ENCODE measurements at places on chromosomes 2 and 18.

DNA sequence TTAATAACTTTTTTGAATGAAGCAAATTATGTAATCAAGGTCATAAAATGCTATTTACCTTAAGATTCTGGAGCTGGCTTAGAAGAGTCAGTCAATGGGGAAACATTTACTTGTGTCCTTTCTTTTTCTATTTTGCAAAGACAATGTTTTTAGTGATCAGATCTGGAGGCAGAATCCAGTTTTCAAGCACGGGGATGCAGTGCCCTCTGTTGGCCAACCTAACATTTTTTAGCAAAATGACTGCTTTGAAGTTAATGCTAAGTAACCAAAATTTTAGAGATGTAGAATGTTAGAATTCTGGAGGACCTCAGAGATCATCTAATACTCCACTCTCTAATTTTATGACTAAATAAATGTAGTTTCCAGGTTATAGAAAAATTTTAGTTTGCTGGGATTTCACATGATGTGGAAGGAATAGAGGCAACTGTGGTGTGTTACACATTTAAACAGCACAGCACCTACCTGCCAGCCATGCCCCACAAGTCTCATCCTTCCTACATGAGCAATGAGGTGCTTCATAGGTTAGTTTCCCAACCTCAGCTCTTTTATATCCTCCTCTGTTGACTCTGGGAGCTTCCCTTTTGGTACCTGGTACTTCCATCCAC, 23.6 kb upstream of the SLC9A4 start:
- DNase-seq: peak; percentile 74

- DNase-seq: no peak
Measured at GRCh38 chr2:219165058-219165911, 4.5 kb downstream of the SLC23A3 start.

GRCh38 chr18:31722369-31722957, 38.1 kb upstream of the B4GALT6 start:
- peak; percentile 86 for DNase-seq

DNA sequence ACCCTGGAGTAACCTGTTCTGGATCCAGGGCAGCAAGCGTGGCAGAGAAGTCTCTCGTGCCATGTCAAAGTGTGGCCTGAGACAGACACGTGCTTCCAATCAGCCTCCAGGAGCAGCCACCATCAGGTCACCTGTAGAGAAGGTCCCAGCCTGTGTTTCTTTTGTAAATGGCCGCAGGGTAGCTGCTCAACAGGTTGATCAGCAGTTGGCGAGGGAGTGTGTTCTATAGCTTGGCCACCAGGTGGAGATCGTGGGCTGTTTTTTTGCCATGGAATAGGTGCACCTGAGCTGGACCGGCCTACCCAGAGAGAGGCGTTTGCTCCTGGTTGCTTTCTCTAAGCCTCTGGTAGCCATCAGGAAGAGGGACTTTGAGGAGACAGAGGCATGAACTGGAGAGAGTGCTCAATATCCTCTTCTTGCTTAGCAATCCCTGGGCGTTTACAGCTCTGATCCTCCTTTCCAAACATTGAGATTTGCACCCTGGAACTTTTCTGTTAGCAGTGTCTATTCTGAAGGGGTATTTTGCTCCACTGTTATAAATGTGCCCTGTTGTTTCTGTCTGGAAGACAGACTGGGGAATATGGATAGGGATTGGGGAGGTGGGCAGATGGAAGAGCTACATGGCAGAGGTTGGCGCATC, 34.2 kb upstream of the EN1 start:
- DNase-seq: peak; percentile 70

DNA sequence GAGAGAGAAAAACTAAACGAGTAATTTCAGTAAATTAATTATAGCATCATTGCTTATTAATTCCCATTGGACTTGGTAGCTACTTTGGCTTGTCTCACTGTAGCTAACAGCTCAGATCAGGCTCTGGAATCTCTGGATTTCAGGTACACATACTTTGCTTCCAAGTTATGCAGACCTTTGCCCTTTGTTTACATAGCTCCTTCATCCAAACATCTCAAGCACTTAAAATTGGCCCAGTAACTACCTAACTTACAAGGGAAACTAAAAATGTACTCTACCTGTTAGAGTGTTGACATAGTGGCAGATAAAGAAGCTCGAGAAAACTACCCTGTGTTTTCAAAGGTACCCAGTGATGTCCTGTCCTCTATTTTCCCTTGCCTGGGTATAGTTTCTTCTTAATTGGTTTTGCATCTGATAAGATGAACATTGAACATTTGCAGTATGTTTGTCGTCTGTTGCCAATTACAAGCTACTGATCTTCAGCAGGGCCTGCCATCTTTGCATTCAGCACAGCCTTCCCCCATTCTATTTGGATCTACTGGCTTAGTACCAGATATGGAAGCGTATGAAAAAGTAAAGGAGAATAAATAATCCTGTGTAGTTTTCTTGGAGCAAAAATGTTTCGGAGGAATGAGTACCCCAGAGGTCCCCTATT, 601.5 kb upstream of the FANCL start:
- DNase-seq: no peak

GRCh38 chr2:85189606-85190270, 56.5 kb downstream of the TCF7L1 start:
- DNase-seq: no peak

Measured in stimulated activated effector memory CD8-positive, alpha-beta T cell treated with anti-CD3 and anti-CD28 coated beads, Interleukin-12 subunit alpha, Interleukin-12 subunit beta, amount 100 ng/mL, for 72 hours (primary cell).